Renal cortex interstitium (tissue), 15 donors: ENCODE measurements at places on chromosomes 6 and 20.

DNA sequence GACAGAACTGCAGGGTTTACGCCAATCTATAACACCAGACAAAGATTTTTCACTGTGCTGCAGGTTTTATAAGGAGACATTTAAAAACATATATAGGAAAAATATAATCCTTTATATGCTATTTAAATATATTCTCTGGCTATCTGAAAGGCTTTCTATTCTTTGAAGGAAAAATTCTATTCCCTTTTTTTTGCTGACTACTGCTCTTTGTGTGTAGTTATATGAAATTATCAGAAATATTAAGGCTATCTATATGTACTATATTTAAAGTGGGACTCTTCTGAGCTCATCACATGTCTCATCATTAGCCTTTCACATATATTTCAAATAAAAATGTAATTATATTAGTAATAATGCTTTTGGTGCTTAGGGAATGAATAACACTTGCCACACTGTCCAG is 930.7 kb downstream of the EYS start:
- DNase-seq = no peak

GRCh38 chr6:61558796-61559195 is 727.2 kb downstream of the KHDRBS2 start:
- no peak for DNase-seq

- no peak for DNase-seq
Measured at GRCh38 chr6:5201271-5201670, 59.5 kb downstream of the LYRM4 start.

DNA sequence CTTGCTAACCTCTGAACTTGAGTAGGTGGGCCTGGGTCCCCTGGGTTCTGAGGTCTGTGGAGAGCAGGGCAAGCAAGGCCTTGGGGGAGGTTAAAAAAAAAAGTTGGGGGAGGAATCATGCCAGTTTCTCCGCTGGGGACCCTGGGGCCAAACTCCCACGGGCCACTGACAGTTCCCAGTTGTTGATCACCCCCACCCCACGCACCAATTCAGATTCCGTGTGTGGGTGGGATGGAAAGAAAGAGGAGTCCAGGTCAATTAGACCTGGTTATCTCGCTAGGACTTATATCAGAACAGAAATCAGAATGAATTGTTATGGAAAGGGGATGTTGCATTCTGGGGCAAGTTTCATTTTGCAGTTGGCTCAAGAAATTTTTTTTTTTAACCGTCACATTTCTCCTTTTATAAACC is 46.7 kb upstream of the SUPT3H start:
- DNase-seq = no peak

GRCh38 chr20:56343861-56344381 is 14.9 kb upstream of the FAM210B start:
- no peak for DNase-seq
